ENCODE measurements at places on chromosomes 5 and 9. TPM values are rescaled to one million over a fixed set of nuclear protein-coding genes. Genes with fewer than 3 reads are reported as not detected.

The TMEM215 gene
- total RNA-seq = not detected

The FGD3 gene
- 0.80 TPM for total RNA-seq

The ANKRD55 gene
- not detected for total RNA-seq

The IFNA21 gene
- not detected for total RNA-seq

- H3K36me3 ChIP-seq = no peaks in the 10 kb centered on the region
- no peak overlapping the region for H3K27ac ChIP-seq
- no peak for DNase-seq
- H3K27me3 ChIP-seq = no peaks in the 10 kb centered on the region
- no peaks in the 10 kb centered on the region for H3K4me1 ChIP-seq
- H3K4me3 ChIP-seq = no peak overlapping the region
Observed at GRCh38 chr5:161230221-161230620, 316.3 kb downstream of the GABRB2 start.

GRCh38 chr9:11158063-11158462 lies 545.3 kb upstream of the PTPRD start:
- no peak overlapping the region for H3K27ac ChIP-seq
- no peak for DNase-seq
- no peaks in the 10 kb centered on the region for H3K27me3 ChIP-seq
- H3K36me3 ChIP-seq = no peaks in the 10 kb centered on the region
- H3K4me1 ChIP-seq = no peaks in the 10 kb centered on the region

DNA sequence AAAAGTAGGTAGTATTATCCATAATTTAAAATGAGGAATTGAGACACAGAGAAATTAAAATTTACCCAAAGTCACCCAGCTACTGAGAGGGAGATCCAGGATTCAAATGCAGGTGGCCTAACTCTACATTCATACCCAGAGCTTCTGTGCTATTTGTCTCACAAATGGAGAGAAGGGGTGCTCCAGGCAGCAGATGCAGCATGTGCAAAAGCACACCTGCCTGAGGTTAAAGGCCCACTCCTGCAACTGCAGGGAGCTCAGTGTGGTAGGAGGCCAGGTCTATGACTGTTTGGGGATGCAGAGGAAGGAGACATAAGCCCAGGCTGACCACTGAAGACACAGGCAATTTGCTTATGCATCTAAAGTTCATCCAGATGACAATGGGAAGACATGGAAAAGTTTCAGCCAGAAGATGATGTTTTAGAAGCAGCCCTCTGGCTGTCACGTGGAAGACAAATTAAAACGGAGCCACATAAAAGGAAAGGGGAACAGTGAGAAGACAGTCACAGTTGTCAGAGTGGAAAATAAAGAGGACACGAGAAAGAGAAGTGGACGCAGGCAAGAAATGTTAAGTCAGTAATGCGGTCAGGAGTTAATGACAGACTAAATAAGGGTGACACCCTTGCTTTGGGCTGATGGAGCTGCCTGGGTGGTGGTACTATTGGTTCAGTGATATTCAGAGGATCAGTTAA lies 214.7 kb downstream of the EBF1 start:
- DNase-seq = no peak
- no peaks in the 10 kb centered on the region for H3K36me3 ChIP-seq

DNA sequence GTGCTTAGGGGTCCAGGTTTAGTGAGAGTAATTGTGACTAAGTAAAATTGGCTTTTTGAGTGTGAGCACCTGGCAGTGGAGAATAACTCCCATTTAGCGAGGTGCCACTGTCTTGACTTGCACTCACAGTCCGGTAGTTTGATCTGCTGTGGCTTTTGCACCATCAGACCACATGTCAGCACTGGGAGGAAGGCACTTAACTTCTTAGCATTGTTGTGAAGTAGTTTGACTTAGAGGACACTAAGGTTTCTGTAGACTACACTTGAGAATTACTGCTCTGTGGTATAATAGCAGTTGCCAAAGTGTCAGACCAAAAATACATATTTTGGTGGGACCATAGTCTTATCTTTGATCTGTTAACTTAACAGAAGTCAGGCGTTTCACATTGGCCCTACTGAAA lies 63.6 kb downstream of the ICE1 start:
- no peak for DNase-seq
- H3K27me3 ChIP-seq = no peaks in the 10 kb centered on the region

GRCh38 chr5:94702729-94703128 lies 84.3 kb downstream of the SLF1 start:
- H3K27me3 ChIP-seq = no peaks in the 10 kb centered on the region
- no peak overlapping the region for H3K27ac ChIP-seq
- no peaks in the 10 kb centered on the region for H3K4me1 ChIP-seq
- DNase-seq = no peak
- H3K4me3 ChIP-seq = no peak overlapping the region
- peaks cover 2% of the 10 kb centered on the region for H3K36me3 ChIP-seq

- no peak overlapping the region for H3K4me3 ChIP-seq
- DNase-seq = no peak
- H3K27me3 ChIP-seq = peaks cover 13% of the 10 kb centered on the region
- no peaks in the 10 kb centered on the region for H3K4me1 ChIP-seq
- H3K27ac ChIP-seq = no peak overlapping the region
- no peaks in the 10 kb centered on the region for H3K36me3 ChIP-seq
Observed at GRCh38 chr5:180647941-180648500, 1.4 kb downstream of the FLT4 start.

DNA sequence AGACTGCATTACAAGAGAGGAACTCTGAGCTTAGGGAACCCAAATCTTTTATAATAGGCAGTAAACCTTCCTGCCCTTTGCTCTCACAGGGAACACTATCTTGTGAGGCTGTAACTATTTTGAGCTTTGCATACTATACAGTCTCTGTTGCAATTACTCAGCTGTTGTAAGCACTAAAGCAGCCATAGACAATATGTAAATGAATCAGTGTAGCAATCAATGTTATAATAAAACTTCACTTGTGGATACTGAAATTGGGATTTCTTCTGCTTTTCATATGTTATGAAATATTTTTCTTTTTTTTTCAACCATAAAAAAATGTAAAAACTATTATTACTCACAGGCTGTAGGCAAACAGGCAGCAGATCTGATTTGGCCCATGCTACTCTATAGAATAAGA lies 16.7 kb upstream of the UBQLN1 start:
- no peaks in the 10 kb centered on the region for H3K27me3 ChIP-seq
- DNase-seq = no peak
- H3K4me3 ChIP-seq = no peak overlapping the region
- H3K36me3 ChIP-seq = no peaks in the 10 kb centered on the region
- H3K4me1 ChIP-seq = no peaks in the 10 kb centered on the region
- H3K27ac ChIP-seq = no peak overlapping the region

- no peak overlapping the region for H3K27ac ChIP-seq
- no peak for DNase-seq
- H3K4me3 ChIP-seq = no peak overlapping the region
- no peaks in the 10 kb centered on the region for H3K36me3 ChIP-seq
Observed at GRCh38 chr5:113245427-113246225, 189.2 kb downstream of the TSSK1B start.

DNA sequence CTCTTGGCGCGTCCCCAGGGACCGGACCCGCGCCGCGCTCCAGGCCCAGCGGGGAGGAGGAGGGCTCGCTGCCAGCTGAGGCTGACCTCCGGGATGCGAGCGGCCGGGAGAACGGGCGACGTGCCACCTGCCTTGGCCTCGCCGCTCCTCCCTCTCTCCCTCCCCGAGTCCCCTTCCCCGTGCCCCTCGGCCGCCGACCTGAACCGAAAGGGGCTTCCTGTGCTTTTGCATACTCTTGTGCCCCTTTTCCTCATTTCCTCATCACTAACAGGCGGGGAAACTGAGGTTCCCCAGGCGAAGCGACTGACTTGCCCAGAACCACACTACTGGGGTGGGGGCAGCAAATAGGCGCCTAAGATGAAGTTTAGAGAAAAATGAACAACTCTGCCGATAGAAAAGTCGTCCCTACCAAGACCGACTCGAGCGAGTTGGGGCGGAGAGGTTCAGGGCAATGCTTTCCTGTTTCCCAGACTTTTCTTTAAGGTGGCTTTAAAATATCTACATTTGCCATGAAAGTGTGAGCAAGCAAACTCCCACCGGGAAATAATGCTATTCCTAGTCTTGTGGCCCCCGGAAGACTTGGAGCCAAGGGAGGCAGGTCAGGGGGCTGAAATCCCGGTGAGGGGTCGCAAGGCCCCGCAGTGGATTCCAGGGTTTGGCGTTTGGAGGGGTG lies 580 bp upstream of the DUSP1 start:
- H3K27ac ChIP-seq = peak overlapping the region; percentile 99
- H3K27me3 ChIP-seq = no peaks in the 10 kb centered on the region
- peak overlapping the region; percentile 97 for H3K4me3 ChIP-seq
- peaks cover 69% of the 10 kb centered on the region for H3K4me1 ChIP-seq
- no peak for DNase-seq

GRCh38 chr5:1707467-1707866 lies 92.2 kb downstream of the MRPL36 start:
- no peaks in the 10 kb centered on the region for H3K4me1 ChIP-seq
- H3K4me3 ChIP-seq = no peak overlapping the region
- H3K36me3 ChIP-seq = no peaks in the 10 kb centered on the region
- no peak overlapping the region for H3K27ac ChIP-seq
